SJCRH30 (cell line): ENCODE measurements at places on chromosomes 6 and 20. TPM values are rescaled to one million over a fixed set of nuclear protein-coding genes. Genes with fewer than 3 reads are reported as not detected.

DNA sequence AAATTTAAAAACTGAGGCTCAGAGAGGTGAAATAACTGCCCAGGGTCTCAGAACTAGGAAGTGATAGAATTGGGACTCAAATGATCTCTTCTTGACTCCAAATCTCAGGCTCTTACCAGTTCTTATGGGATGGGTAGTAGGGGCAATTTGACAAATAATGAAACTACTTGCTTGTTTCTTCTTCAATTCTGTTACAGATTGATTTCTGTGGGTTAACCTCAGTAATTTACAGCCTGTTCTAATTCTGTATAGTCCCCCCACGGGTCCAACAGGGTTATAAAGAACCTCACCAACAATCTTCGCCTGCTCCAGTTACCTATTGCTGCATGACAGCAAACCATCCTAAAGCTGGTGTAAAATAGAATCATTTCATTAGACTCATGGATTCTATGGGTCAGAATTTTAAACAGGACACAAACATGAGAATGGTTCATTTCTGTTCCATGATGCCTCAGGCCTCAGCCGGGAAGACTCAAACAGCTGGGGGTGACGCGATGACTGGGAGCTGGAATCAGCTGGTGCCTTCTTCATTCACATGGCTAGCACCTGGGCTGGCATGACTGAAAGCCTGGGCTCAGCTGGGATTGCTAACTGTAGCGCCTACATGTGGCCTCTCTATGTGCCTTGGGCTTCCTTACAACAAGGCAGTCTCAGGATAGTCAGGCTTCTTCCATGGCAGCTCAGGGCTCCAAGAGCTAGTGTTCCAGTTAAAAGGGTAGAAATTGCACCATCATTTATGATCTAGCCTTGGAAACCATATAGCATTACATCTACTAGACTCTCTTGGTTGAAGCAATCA, 6.6 kb upstream of the WFDC2 start:
- no peak for DNase-seq

DNA sequence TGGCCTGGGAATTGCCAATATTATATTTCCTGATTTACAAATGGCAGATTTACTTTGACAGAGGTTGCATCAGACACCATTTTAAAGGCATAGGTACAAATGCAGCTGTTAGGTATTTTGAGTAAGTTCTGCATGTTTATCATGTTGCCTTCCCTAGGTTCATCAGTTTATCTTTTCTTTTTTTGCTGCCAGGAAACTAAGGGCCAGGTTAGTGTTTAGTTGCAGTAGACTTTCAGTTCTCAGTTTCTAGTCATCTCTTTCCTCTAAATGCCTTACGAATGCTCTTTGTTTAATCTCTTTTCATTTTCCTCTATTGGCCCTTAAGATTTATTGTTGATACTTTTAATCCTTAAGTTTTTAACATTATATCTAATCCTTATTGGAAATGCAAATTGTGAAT, 129.9 kb downstream of the SMAP1 start:
- DNase-seq: no peak

GRCh38 chr6:157401734-157402338, 20.8 kb downstream of the ZDHHC14 start:
- no peak for DNase-seq

DNA sequence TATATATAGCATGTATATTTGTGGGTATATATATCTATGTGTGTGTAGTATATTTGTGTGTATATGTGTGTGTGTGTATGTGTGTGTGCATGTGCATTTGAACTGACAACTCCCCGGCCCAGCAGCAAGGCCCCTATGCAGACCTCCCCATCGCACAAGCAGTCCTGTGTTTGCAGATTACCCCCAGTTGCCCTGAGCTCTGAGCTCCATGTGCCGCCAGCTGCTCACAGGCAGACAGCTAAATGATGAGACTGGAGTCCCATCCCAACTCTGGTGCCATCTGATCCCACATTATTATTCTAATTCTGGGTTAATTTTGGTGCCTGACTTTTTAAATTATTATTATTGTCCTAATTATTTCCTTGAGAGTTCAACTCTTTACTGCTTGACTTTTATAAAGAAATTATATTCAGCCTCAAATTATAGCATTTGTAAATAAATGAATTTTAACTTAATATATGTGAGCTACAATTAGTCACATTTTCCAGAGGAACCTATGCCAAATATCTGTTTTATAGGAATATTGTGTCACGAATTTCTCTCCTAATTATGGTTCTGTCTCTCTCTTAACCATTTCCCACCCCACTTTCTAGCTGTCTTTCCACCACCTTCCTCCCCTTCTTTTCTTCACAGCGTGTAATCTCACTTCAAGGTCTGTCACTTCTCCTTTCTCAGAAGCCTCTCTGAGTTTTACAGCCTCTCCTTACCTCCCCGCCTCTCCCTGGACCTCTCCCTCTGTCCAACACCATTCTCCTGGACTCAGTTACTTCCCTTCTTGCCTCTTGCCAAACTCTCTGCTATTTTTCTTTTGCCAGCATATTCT, 90.6 kb upstream of the SYNDIG1 start:
- DNase-seq: no peak

- no peak for DNase-seq
Measured at GRCh38 chr6:148364056-148364824, 21.6 kb downstream of the SASH1 start.

DNA sequence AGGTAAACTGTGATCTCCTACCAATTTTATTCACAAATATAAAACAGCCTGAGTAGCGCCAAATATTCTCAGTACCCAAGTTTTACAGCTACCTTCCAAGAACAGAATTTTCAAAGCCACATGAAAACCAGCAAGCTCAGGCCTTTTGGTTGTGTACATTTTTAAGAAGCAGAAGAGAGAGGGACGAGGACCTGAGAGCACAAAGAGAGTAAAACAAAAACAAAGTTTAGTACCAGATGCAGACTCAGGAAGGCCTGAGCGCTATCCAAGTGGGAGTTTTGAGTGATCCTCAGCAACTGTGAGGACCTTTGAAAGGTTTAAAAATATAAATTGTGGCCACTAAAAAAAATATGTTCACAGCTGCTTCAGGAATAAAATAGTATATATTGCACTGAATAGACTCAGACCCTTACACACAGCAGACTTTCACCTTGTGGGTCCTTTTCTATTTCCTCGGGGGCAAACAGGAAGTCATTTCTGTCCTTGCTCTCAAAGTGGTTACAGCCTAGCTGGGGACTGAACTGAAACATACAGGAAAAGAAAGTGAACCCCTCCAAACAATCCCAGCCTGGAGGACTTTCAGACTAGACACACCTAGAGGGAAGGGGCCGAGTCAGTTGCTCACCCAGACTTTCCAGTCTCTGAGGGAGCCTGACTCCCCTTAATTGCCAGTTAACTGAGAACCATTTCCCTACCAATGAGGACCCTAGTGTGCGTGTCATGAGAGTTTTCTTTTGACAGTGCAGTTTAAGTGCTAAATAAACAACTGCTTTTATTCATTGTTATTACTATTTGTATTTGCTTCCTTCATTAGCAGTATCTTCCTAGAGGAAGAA, 48.5 kb upstream of the NT5E start:
- no peak for DNase-seq

GRCh38 chr6:108260126-108260808, 573 bp downstream of the SNX3 start:
- DNase-seq: peak; percentile 38

- DNase-seq: no peak
Measured at GRCh38 chr6:32045811-32046449, 7.7 kb downstream of the CYP21A2 start.

DNA sequence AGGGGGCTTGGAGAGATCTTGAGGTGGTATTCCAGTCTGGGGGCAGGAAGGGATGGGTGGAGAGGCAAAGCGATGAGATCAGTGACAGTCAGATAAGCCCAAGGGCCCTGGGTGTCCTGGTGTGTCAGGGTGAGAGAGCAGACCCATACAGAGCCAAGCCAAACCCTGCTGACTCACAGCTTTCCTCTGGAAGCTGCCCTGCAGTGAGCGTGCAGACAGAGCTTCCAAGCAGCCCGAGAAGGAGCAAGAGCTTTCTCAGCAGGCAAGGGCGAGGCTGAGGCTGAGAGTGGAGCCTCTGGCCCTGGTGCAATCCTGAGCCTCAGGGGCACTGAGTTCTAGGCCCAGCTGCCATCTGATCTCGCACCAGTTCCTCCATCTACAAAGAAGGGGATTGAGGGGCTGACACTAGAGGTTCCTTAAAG, 91.1 kb upstream of the HIVEP1 start:
- no peak for DNase-seq

DNA sequence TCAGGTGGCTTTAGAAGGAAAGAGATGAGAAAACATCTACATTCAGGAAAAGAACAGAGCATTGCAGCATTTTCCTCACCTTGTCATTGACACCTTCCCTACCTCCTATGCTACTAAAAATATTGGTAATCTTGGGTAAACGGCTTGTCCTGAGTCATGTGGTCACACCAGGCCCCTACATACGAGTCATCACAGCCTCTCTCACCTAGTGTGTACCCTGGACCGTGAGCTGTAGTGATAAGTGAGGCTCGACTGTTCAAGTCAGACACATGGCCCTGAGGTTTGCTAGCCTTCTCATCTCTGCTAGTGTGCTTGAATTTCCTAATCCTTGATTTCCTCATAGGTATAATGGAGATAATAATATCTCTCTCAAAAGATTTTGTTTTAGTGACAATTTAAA, 29.6 kb upstream of the TMEM244 start:
- DNase-seq: no peak

Gene RAMACL
- 0.12 and 0.15 TPM in 2 replicates for total RNA-seq

- DNase-seq: peak; percentile 95
Measured at GRCh38 chr6:151142676-151143075, 97.1 kb upstream of the AKAP12 start.

Gene PDSS2
- total RNA-seq: 9.3 TPM in 2 replicates

Gene DPPA5
- total RNA-seq: not detected in 2 replicates

DNA sequence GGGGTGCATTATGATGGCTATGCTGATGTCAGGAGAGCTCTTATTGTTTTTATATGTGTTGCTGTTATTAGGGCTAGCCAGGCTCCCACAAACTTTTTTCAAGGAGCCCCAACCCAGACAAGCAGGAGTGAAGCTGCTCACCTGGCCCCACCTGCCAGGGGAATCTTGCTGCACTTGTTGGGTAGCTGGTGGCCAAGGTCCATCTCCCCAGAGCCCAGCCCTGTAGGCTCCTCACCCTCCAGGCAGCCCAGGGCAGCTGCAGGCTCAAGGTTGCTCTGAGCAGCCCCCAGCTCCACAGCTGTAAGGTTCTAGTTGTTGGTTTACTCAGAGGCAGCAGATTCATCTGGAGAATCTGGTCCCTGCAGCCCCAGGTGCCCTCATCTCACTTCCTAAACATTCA, 46.8 kb upstream of the SIRPA start:
- no peak for DNase-seq

DNA sequence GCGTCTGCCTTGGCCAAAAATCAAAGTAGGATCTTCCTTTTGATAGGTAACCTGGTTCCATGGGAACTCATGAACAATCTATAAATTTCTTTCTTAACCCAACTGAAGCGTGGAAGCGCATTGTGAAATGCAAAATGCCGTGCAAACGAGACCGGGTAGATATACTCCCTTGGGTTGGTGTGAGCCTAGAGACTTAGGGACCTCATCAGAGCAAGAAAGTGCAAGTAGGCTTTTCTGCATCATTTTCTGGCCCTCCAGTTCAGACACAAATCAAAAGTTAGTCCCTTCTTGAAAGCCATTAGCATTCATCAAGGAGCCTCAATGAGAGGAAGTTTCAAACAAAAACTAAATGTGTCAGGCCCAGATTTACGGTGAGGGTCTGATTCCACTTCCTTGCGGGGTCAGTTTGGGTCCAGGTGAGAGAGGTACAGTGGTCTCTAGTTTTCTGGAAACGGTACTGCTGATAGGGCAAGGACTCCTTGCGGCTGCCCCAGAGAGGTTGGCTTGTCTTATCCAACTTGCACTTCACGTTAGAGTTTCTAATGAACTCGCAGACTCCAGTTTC, 5.3 kb upstream of the ZNF184 start:
- DNase-seq: no peak

- DNase-seq: no peak
Measured at GRCh38 chr6:100176311-100176950, 182.4 kb upstream of the MCHR2 start.

DNA sequence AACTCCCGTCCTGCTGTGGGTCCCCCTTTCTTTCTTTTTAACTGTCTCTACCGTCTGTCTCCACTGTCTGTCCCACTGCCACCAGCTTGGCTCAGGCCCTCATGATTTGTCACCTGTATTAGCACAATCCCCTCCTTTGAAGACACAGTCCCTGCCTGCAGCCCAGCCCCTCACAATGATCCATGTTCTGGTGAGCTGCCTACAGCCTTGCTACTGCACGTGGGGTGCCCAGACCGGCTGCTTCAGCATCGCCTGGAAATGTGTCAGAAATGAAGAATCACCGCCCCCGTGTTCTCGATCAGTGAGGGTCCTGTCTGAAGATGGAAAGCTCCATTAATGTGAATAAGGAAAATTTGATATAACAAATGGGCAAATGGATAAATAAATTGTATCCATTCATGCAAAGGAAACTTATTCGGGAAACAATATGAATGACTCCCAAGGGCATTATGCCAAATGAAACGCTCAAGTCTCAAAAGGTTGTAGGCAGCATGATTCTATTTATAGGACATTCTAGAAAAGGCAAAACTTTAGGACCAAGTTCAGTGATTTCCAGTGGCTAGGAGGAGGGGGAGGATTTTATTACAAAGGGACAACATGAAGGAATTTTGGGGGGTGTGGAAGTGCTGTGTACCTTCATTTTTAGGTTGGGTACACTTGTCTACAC, 59.4 kb upstream of the CD83 start:
- no peak for DNase-seq

GRCh38 chr6:31576897-31577578, 1.7 kb downstream of the TNF start:
- no peak for DNase-seq

Gene THEMIS
- 0.02 TPM in 1 of 2 replicates, not detected in the other for total RNA-seq

DNA sequence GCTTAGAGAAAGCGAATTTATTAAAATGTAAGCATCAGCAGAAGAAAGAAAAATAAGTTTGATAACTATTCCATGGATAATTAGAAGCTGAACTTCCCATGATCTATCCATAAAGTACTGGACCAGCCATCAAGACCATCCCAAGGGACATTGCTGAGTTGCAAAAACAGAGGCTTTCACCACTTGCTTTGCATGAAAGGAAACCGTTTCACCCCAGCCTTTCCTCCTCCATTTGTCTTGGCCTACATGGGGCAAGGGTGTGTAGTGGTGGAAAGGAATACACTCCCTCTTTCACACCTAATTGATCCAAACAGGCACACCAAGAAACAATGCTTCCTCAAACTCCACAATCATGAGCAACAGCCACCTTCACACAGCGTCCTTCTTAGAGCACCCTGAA, 10.4 kb downstream of the HIVEP2 start:
- DNase-seq: no peak
